ENCODE measurements at places on chromosomes 12 and 14.

- no peak for DNase-seq
These were observed 2.7 kb downstream of the PRPH start for GRCh38 chr12:49297695-49298060.

- DNase-seq, result no peak
These were observed 88.6 kb downstream of the DDHD1 start for GRCh38 chr14:53064475-53064874.

DNA sequence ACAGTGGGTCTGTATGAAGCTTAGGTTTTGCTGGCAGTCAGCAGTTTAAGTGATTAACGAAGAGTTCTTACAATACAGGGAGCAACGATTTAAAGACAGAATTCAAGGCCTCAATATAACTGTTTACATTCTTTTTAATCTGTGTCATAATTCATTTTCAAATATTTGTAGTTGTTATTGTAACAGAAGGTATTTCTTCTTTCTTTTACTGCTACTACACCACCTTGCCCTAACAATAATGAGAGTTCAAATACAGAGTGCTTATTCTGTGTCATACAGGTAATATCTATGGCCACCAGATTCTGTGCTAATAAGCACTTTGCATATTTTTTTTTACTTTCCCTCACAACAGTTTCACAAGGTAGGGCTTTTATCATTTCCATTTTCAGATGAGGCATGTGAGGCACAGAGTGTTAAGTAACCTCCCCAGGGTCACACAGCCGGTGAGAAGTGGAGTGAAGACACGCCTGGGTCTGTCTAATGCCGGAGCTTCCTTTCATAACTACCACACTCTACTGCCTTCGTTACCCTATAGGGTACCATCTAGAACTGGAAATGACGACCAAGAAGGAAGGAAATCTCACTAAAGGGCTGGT is 81.9 kb downstream of the PELI2 start:
- DNase-seq, result no peak

DNA sequence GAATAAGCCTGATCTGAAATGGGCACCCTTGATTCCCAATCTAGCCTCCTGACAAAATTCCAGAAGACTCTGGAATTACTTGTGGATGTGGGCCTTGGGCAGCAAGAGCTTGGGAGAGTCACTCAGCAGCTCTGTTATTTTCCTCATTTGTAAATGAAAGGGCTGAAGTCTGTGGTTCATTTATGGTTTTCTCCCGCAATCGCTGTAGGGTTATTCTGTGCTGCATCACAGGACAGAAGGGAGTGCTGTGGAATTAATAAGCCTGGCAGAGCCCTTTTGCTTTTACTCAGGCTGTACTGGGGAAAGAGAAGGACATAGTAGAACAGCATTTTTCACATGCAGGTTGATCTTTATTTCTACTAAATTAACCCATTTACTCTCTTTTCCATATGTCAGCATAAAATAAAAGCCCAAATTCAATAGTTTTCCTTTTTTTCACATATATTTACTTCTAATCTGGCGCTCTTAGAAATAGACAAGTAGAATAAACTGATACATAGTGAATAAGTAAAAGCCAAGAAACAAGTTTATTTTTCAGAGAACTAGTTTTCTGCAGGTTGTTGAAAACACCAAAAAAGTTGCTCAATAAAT is 49.2 kb downstream of the DUSP16 start:
- no peak for DNase-seq

DNA sequence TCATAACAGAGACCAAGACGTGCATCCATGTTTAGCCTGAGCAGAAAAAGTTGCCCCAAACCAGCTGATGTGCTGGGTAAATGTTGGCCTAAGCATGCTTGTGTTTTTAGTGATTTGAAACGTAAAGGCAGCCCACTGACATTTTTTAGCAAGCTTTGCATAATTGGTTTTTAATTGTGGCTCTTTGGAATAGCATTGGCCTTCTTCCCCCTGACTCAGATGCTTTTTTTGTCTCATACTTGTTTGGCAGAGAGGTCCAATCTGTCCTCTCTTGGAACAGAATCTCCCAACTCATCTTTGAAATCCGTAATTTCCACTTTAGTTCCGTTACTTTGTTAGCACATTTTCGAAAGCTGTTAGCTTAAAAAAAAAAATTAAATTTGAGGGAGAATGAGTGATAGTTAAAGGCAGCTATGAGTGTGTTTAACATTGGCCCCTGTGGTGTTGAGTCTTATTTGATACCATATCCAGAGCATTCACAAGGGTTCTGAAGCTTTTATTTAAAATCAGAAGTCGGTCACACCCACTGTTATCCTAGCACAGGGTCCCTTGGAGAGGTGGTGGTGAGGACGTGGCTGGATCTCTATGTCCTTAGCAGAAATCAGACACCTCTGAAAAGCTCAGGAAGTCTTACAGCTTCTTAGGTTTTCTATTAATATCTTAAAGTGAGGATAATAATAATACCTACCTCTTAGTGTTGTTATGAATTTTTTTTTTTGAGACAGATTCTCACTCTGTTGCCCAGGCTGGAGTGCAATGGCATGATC is 15.6 kb downstream of the JDP2 start:
- DNase-seq, result no peak

- no peak for DNase-seq
These were observed 95.2 kb upstream of the FOXG1 start for GRCh38 chr14:28671425-28671824.

GRCh38 chr14:75865531-75865930 is 116.3 kb downstream of the TGFB3 start:
- DNase-seq, result no peak

- DNase-seq, result no peak
These were observed 8.7 kb downstream of the SHMT2 start for GRCh38 chr12:57237932-57238853.

- no peak for DNase-seq
These were observed 44.4 kb upstream of the ALG10 start for GRCh38 chr12:33977887-33978286.

- no peak for DNase-seq
These were observed 120.6 kb downstream of the DUSP6 start for GRCh38 chr12:89231686-89232085.

- DNase-seq, result no peak
These were observed 27.6 kb downstream of the BICD1 start for GRCh38 chr12:32134101-32134888.

GRCh38 chr12:14849661-14850060 is 6.3 kb upstream of the ART4 start:
- DNase-seq, result no peak

GRCh38 chr12:125336246-125336645 is 271.0 kb downstream of the AACS start:
- DNase-seq, result no peak

GRCh38 chr14:101352567-101352966 is 208.7 kb upstream of the DIO3 start:
- DNase-seq, result no peak

- DNase-seq, result no peak
These were observed 108.6 kb upstream of the DYRK2 start for GRCh38 chr12:67539946-67540345.

DNA sequence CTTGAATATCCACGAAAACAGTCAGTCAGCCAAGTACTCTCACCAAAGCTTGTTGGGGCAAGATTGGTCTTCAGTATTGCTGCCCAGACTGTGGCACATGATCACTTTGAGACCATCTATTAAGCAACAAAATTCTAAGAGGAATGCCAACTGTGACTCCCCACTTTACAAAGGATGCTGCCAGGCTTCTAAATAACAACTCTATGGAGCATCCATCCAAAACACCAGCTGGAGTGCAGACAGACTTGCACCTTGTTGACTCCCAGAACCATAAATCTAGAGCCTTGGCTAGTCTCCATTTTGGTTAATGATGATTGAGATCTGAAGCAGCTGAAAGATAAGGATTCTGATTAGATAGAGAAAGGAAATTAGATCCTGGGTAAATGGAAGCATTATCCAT is 132.8 kb downstream of the DIO2 start:
- no peak for DNase-seq

- no peak for DNase-seq
These were observed 63.7 kb upstream of the MANSC4 start for GRCh38 chr12:27843714-27844245.

Measured in omental fat pad (tissue), 4 donors.